Stimulated activated CD8-positive, alpha-beta memory T cell treated with anti-CD3 and anti-CD28 coated beads, Interleukin-15, amount 100 ng/mL, for 1 hour (primary cell): ENCODE measurements at places on chromosomes 16 and 17.

- DNase-seq: no peak
These were observed 2.4 kb downstream of the DYNLRB2 start for GRCh38 chr16:80543162-80543561.

- DNase-seq: no peak
These were observed 30.2 kb upstream of the CPPED1 start for GRCh38 chr16:12833926-12834325.

- no peak for DNase-seq
These were observed 5.2 kb downstream of the BAIAP2 start for GRCh38 chr17:81039854-81040758.

DNA sequence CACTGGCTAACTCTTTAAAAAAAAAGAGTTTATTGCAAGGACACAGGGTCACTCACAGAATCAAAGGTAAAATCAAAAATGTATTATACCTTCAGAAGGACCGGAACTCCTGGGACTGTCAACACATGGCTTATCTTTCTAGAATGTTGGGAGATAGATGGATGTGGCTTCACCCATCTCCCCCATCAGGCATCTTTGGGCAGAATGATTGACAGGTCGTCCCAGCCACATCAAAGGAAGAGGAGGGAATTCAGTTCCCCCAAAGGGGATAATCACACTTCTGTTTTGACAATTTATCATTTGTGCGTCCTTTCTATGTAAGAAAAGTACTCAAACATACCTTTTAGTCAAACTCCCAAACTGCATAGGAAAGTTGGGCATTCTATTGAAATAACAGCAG, 228.6 kb upstream of the CDH5 start:
- DNase-seq: no peak

DNA sequence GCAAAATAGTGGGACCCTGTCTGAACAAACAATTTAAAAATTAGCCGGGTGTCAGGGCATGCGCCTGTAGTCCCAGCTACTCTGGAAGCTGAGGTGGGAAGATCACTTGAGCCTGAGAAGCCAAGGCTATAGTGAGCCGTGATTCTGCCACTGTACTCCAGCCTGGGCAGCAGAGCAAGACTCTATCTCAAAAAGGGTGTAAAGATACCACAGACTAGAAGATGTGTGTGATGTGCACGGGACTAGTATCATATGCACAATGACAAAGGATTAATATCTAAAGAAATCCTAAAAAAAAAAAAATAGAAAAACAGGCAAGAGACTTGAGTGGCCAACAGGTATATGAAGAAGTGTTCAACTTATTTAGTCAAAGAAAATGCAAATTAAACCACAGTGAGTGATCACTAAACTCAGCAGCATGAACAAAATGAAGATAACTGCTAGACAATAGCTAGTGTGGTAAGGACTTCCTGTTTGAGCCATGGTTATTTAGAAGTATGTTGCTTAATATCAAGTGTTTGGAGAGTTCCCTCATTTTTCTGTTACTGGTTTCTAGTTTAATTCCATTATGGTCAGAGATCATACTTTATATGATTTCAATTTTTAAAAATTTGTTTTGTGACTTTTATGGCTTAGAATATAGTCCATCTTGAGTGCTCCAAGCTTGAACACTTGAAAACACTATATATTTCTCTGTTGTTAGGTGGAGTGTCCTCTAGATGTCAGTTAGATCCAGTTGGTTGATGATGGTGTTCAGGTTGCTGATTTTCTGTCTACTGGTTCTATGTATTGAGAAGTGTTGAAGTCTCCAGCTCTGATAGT, 14.7 kb upstream of the SLX4 start:
- DNase-seq: no peak

GRCh38 chr17:1592751-1593629, 30.4 kb upstream of the PITPNA start:
- DNase-seq: no peak

DNA sequence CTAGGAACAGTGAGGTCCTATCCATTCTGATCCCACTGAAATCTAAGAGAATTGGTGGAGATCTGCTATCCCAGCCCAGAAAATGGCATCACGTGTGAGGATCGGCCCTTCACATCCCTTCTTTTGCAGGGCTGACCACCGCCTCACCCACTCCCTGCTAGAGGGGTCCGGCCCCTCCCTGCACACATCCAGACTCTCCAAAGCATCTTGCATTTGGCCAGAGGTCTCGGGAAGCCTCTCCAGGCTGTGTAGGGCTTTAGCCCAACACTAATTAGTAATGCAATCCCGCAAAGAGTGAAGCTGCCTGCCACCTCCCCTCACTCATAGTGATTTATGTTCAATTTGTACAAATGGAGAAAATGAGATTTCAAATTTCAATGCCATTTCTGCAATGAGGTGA, 434.4 kb upstream of the ZFHX3 start:
- no peak for DNase-seq

- no peak for DNase-seq
These were observed 14.3 kb upstream of the TMED6 start for GRCh38 chr16:69365901-69366300.

DNA sequence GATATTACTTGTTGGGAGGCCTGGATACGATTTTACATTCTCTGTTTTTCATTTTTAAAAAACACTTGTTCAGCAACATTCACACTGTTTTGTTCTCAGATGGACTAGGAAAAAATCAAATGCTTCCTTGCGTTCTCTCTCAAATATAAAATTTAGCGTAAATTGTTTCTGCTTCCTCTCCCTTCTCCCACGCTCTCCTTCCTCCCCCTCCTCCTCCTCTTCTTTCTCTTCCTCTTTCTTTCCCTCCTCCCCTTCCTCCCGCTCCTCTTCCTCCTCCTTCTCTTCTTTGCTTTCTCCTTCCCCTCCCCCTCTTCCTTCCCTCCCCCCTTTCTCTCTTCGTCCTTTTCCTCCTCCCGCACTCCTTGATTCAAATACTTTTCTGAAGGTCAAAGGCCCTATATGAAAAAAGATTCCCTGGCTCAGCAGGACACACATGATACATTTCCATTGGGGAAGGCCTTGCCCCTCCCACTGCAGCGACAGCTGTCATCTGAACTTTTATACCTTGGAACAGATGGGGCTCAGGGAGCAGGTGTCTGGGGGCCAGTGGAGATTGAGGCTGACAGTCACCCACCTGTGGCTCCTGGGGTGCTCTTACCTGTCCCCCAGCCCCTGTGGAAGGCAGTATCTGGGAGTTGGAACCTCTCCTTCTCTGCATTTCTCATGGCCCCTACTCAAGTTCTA, 99.4 kb upstream of the SDK2 start:
- no peak for DNase-seq

- no peak for DNase-seq
These were observed 435 bp downstream of the RPRML start for GRCh38 chr17:46978489-46979146.
